ENCODE measurements at places on chromosomes 7 and 10. TPM values are rescaled to one million over a fixed set of nuclear protein-coding genes. Genes with fewer than 3 reads are reported as not detected.

- no peak for DNase-seq
These were observed 262.7 kb downstream of the CTNNA3 start for GRCh38 chr10:67433276-67433675.

DNA sequence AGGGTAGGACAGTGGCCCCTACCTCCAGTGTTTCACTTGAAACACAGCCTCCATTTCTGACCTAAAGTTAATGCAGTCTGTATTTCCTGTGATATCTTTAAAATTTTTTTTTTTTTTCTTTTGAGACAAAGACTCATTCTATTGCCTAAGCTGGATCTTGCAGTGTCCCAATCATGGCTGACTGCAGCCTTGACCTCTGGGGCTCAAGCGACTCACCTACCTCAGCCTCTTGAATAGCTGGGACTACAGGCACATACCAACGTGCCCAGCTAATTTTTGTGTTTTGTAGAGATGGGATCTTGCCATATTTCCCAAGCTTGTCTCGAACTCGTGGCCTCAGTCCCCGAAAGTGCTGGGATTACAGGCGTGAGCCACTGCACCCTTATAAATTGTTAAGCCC lies 16.7 kb upstream of the MGAM2 start:
- DNase-seq = no peak

DNA sequence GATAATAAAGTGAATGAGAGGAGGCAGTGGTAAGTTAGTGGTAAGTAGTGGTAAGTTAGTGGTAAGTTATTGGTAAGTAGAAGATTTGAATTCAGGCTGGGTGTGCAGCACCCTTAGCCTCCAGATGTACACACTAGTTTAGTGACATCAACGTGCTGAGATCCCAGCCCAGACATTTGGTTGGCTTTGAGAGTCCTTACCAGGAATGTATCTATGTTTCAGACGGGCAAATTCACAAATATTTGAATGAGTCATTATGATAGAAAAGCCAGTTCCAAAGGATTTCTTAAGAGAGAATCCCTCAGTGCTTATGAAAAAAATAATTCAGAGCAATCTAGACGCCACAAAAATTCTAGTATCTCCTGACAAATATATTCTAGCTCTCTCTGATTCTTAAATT lies 70.0 kb downstream of the ARL4A start:
- DNase-seq = no peak

- DNase-seq = no peak
These were observed 467 bp downstream of the EXOSC1 start for GRCh38 chr10:97445357-97445721.

DNA sequence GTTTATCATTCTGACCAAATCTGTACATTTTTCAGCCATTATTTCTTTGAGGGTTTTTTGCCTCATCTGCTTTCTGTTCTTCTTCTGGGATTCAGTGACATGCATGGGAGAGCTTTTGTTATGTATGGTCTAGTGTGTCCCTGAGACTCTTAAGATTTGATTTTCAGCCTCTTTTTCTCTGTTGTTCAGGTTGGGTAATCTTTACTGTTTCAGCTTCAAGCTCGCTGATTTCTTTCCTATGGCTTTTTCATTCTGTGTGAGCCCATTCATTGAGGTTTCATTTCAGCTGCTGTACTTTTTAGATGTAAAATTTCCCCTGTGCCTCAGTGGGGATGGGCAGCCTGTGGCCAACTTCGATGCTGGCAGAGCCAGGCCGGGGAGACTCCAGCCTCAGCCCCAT lies 38.1 kb downstream of the FOXK1 start:
- DNase-seq = no peak

GRCh38 chr10:132527339-132528063 lies 10.1 kb upstream of the INPP5A start:
- DNase-seq = no peak

DNA sequence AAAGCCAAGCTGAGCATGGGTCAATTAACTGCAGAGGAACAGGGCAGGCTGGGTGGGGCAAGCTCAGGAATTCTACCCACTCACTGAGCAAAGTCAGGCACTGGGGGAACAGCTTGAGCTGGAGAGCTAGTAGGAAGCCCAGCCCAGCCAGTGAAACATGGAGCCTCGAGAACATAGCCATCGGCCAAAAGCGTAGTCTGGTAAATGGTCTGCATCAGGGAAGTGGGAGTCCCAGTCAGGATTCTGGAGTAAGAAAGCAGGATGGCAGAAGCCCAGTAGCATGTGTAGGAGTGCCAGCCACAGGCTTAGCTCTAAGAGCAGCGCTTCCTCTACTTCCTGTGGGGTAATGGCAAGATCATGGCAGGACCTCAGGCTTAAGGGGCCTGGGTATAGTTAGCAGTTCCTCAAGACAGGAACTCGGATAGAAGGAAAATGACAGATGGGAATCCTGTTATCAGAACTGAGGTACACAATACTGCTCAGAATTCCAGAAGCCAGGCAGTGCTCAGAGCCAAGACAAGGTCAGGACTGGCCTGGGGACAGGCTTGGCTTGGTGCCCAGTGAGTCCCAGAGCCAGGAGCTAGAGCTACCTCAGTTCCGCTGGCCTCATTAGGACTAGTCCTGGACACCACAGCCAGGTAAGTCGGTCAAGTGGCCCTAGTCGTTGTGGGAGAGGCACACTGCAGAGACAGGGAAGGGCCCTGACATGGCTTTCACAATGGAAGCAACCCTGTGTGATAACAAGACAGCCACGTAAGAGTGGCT lies 65.4 kb upstream of the MXI1 start:
- no peak for DNase-seq

GRCh38 chr7:139647085-139647484 lies 123.6 kb downstream of the CLEC2L start:
- DNase-seq = no peak

DNA sequence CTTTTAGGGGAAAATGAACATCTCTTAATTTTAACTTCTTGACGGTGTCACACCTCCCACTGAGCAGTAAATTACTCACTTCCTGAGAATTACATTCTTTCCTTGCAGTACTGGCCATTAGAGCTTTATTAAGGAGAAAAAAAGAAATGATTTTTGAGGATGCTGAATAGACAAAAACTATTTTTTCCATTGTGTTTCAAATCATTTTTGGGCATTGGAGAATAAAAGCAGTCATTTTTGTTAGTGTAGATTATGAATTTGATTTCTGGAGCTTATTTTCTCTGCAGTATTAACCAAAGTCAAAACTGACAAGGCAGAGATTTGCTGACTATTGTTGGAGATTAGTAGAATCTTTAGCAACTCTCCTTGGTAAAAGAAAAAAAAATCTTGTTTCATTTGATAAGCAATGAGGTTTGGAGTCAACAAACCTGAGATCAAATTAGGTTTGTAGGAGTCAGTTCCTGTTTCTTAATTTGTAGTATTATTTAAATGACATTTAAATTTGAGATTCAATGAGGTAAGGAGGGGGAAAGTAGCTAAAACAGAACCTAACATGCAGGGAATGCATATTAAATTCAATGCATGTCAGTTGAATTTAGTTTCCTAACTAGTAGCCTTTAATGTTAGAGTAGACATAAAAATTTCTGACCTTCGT lies 70.6 kb downstream of the AP3M1 start:
- no peak for DNase-seq

DNA sequence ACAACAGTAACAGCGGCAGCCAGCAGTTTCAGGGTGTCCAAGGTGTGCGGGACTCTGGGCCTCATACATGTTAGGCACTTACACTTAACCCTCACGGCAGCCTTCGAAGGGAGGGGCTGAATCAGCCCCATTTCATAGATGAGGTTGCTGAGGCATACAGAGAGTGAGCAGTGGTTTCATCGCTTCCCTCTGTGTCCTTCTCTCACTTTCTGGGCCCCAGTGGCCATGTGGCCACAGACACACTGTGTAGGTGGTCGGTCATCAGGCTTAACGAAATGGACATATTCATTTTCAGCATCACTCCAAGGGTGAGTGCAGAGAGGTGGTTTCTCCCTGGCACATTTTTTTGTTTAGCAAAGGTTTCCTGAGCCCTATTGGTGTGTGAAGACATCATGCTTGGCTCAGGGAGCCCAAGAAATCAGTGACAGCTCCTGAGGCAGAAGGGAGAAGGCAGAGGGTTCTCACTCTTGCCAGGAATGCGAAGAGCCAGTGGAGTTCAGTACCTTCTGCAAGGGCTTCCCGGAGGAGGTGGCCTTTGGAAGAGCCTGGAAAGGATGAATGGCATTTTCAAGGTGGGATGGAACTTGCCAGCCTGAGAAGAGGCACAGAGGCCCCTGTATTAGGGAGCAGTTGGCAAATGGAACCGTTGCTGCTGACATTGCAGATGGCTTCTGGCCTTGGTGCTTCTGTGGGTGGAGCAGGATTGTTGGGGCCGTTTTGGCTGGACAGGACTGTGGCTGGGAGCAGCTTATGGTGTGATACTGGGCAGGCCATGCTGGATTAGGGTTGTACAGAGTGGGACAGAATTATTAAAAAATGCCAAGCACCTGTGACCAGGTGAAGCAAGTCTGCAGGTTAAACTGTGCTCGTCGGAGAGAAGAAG lies 61.7 kb upstream of the PPIF start:
- no peak for DNase-seq

- DNase-seq = no peak
These were observed 324.6 kb upstream of the FZD1 start for GRCh38 chr7:90939666-90940065.

- DNase-seq = no peak
These were observed 31.1 kb upstream of the TOMM7 start for GRCh38 chr7:22853674-22854157.

DNA sequence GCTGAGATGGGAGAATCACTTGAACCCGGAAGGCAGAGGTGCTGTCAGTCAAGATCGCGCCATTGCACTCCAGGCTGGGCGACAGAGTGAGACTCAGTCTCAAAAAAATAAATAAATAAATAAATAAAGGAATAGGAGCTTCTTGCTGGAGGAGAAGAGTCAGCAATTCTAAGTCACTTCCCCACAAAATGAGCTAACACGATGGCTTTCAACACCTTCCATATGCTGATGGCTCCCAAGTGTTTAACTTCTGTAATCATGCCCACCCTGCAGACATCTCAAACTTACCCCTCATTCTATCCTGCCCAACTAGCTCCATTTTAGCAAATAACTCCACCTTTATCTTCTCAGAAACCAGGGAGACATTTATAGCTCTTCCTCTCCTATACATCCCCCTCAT lies 21.2 kb downstream of the PSAP start:
- DNase-seq = no peak

GRCh38 chr7:140316165-140316661 lies 82.1 kb downstream of the SLC37A3 start:
- DNase-seq = no peak

GRCh38 chr10:33134011-33134751 lies 176.2 kb upstream of the ITGB1 start:
- DNase-seq = peak; percentile 50

GRCh38 chr7:99042957-99043356 lies 101.0 kb downstream of the SMURF1 start:
- peak; percentile 43 for DNase-seq

The MEOX2 gene
- total RNA-seq = not detected

The CLRN3 gene
- total RNA-seq = 0.11 TPM

The LRRC17 gene
- 12.7 TPM for total RNA-seq

The C10orf143 gene
- 0.14 TPM for total RNA-seq

The OGDHL gene
- total RNA-seq = 0.26 TPM

The FEZF1 gene
- not detected for total RNA-seq

The BTBD16 gene
- total RNA-seq = not detected

The ANXA8L1 gene
- 0.04 TPM for total RNA-seq

The EIF5AL1 gene
- 0.40 TPM for total RNA-seq

The GTF2IRD2 gene
- total RNA-seq = 1.5 TPM

The AKR1C4 gene
- total RNA-seq = not detected

The SCART1 gene
- 0.73 TPM for total RNA-seq

The INSYN2A gene
- total RNA-seq = not detected
